ENCODE measurements at places on chromosomes 2 and 18.

GRCh38 chr2:25794544-25795276 is 83.6 kb downstream of the ASXL2 start:
- DNase-seq, result no peak

- DNase-seq, result no peak
These were observed 142.9 kb downstream of the CHST9 start for GRCh38 chr18:27042177-27042576.

GRCh38 chr2:55119711-55120487 is 69.6 kb upstream of the RTN4 start:
- no peak for DNase-seq

DNA sequence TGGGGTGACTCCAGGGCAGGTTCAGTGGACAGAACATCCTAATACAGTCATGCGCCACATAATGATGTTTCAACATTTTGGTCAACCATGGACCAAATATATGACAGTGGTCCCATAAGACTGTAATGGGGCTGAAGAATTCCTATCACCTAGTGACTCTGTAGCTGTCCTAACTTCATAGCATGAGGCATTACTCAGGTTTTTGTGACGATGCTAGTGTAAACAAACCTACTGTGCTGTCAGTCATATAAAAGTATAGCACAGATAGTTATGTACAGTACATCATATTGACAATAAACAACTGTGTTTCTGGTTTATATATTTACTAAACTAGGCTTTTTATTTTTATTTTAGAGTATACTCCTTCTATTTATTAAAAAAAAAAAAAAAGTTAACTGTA is 87.1 kb downstream of the CACNB4 start:
- DNase-seq, result no peak

DNA sequence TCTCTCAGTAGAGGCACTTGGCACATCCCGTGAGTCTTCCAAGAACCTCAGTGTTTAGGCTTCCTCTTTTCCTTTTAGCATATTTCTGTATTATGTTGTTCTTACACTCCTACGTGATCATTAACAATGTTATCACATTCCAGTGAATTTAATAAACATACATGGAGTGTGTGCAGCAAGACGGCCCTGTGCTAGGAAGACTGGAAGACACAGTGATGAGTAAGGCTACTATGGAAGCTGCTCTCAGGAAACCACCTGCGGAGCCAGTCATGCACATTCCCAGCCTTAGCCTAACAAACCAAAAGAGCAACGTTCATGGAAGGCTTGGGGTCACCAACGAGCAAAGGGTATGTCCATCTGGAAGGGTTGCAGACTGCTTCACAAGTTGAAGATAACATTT is 103.4 kb downstream of the ETAA1 start:
- DNase-seq, result no peak

- DNase-seq, result no peak
These were observed 993 bp downstream of the COX7A2L start for GRCh38 chr2:42359965-42360483.

GRCh38 chr2:205732314-205732713 is 50.0 kb downstream of the NRP2 start:
- DNase-seq, result no peak

DNA sequence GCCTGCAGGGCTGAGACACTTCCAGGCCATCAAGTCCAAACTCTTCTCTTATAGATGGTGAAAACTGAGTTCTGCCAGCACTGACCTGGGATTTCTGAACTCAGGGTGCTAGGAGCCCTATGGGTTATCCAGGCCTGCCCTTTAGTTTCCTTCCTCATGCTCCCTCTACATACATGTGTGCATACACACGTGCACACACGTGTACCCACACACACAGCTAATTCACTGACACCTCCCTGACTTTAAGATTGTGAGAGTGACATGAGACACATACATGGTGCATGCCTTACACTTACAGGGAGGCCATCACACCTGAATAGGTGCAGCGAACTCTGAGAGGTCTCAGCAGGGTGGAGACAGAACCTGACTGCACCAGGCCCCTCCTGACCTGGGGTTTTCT is 267.4 kb downstream of the CYP26B1 start:
- DNase-seq, result no peak

- DNase-seq, result no peak
These were observed 138.4 kb upstream of the RIOK3 start for GRCh38 chr18:23314672-23315071.

DNA sequence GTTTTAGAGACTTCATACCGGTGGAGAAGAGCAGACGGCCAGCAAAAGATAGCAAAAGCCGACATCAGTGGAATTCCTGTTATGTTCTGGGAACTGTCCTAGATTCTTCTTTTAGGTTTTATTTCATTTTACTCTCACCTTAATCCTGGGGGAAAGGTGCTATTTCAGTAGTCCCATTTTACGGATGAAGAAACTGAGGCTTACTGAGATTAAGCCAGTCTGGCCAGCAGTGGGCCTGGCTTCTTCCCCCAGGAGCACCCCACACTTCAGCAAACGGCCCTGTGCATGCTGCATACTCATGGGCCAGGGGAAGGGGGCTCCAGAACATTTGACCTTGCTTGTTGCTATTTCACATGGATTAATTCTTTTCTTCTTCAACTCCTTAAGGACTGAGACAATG is 56.7 kb downstream of the NTSR2 start:
- DNase-seq, result no peak

GRCh38 chr2:109339519-109339966 is 210.5 kb downstream of the SH3RF3 start:
- no peak for DNase-seq

- DNase-seq, result no peak
These were observed 190.9 kb upstream of the FOSL2 start for GRCh38 chr2:28201671-28202180.

- DNase-seq, result no peak
These were observed 457.2 kb downstream of the PIK3C3 start for GRCh38 chr18:42412281-42412680.

- DNase-seq, result no peak
These were observed 196.3 kb upstream of the PKDCC start for GRCh38 chr2:41851554-41851953.

DNA sequence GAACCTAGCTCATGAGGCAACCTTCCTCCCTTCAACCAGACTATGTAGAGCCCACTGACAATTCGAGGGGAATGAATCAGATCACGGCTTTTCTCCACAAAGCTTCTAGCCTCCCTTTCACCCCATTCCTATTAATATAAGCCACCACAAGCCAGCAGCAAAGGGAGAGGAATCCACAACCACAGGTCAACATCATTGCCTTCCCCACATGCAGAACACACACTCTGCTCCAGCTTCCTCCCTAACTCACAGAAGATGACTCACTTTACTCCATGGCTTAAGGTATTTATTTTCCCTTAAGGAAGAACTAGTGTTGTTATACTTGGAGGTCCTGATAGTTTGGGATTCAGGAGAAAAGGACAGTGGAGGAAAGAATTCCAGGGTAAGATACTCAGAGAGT is 272.2 kb downstream of the C1D start:
- DNase-seq, result no peak

GRCh38 chr18:79487801-79488201 is 92.1 kb downstream of the NFATC1 start:
- DNase-seq, result no peak

DNA sequence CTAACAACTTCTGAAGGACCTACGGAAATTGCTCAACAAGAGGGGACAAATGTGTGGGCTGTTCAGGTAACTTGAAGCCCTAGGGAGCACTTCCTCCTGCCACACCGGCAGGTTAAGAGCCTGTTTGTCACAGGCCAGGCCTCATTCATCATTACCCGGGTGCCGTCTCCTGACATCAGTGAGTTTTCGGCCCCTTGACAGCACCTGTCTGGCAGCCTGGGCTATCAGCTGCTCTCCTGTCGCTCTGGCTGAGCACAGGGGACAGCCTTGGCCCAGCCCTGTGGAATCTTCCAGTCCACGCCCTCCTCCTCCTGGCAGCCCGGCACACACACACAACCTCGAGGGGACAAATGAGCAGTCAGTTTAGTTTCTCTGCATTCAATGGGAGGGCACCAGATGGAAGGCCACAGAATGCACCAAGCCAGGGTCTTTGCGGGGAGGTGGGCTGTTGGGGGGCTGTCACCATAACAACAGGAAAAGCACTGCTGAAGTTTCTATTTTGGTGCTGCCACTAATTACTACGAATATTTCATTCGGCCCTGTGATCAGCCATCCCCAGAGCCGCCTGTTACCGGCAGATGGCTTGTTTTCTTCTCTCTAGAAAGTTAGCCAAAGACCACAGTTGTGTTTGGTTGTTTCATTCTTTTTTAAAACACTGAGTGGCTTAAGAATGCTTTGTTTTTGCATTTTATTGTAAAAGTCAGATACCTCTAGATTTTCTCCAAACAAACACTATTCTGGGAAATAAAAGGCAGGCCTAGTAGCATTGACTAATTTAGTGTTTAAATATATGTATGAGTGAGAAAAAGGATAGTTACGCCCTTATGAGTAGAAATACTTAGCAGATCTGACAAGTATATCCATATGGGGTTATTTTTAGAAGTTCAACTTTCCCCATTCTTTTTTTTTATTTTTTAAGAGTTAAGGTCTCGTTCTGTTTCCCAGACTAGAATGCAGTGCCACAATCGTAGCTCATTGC is 189.9 kb upstream of the NDUFV2 start:
- no peak for DNase-seq

DNA sequence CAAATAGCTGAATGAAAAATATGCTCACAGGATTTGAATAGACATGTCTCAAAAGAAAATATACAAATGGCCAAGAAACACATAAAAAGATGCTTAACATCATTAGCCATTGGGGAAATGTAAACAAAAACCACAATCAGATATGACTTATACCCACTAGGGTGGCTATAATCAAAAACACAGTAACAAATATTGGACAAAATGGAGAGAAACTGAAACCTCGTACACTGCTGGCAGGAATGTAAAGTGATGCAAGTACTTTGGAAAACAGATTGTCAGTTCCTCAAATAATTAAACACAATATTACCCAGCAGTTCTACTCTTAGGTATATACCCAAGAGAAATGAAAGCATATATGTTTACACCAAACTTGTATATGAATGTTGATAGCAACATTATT is 213.0 kb downstream of the PHLPP1 start:
- DNase-seq, result no peak

DNA sequence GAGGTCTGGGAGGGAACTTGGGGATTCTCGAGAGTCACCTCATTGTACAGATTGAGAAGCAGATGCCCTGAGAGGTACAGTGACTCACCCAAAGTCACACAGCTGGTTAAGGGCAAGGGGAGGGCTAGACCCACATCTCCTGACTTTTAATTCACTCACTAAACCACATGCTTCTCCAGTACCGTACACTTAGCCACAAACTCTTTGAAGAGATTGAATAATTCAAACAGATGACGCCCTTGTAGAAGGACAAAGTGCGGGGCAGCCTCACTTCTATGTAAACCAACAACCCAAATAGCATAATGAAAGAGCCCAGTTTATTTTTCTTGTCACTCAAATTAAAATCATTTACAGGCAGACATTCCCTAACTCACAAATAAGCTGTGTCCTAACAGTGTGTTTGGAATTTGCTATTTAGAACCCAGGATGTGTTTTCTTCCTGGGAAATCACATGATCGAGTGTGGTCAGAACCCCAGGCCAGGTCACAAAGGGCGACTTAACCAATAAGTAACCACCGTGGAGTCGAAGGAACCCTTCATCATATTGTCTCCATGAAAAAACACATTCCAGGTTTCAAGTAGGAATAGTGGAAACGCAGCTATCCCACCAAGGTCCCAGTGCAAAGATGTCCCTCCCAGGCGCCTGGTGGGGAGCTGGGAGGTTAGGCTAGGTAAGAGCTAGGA is 35.8 kb upstream of the PTPN4 start:
- no peak for DNase-seq

GRCh38 chr2:107102176-107102575 is 216.2 kb upstream of the ST6GAL2 start:
- no peak for DNase-seq

DNA sequence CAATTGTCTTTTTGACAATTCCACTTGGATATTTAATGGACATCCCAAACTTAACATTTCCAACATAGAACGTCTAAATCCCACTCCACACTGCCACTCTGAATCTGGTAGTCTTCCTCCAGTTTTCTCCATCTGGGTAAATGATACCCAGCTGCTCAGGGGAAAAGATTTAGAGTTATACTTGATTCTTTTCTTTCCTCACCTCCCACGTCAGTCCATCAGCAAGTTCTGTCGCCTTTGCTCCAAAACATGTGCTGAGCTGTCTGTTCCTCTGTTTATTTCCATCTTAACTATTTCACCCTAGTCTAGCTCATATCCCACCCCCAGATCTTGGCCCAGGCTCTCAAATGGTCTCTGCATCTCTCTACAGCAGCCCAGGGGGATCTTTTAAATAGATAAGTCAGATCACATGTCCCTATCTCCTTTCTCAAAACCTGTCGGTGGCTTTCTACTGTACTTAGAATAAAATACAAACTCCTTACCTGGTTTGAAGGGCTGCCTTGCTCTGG is 43.4 kb upstream of the GMCL1 start:
- no peak for DNase-seq

- no peak for DNase-seq
These were observed 762 bp upstream of the GAD1 start for GRCh38 chr2:170815746-170816503.

GRCh38 chr2:176856683-176857082 is 355.9 kb upstream of the HNRNPA3 start:
- DNase-seq, result no peak
